ENCODE measurements at places on chromosomes 6 and 20. TPM values are rescaled to one million over a fixed set of nuclear protein-coding genes. Genes with fewer than 3 reads are reported as not detected.

Gene CLPSL1
- total RNA-seq = not detected

Gene MCCD1
- not detected for total RNA-seq

GRCh38 chr20:50113420-50114224 is 672 bp upstream of the UBE2V1 start:
- no peak for DNase-seq

- DNase-seq = no peak
Measured at GRCh38 chr6:41824571-41825569, 37.4 kb downstream of the TOMM6 start.

Gene TBC1D20
- total RNA-seq = 24.6 TPM

DNA sequence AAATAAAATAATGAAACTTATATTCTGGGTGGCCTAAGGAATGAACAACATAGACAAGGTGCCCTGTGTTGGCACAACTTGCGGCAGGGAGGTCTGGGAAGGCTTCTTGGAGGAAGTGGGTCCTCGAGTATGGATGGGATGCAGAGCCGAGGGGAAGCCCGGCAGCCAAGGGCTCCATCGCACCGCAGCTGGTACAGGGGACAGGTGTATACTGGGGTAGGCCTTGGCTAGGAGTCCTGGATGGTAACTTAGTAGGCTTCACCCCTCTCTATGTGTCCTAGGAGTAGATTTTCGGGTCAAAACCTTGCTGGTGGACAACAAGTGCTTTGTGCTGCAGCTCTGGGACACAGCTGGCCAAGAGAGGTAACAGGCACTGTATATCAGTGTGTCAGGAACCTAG is 28.0 kb downstream of the RAB44 start:
- no peak for DNase-seq

GRCh38 chr6:3139090-3139903 is 18.0 kb downstream of the TUBB2A start:
- no peak for DNase-seq

DNA sequence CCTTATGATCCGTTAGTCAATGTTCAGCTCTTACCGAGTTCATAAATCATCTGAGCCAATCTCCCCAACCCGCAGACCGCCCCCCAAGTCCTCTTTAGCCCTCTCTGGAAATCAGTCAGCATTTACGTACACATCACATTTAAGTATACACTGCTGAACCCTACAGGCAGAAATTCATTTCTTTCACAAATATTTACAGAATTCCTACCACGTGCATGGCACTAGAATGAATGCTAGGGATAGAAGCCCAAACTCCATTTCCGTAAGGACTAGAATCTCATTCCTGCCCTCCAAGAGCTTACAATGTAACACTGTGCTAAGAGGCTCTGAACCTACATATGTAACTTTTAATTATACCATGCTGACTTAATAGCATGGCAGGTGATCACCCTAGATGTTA is 1.8 kb downstream of the OSER1 start:
- DNase-seq = no peak

DNA sequence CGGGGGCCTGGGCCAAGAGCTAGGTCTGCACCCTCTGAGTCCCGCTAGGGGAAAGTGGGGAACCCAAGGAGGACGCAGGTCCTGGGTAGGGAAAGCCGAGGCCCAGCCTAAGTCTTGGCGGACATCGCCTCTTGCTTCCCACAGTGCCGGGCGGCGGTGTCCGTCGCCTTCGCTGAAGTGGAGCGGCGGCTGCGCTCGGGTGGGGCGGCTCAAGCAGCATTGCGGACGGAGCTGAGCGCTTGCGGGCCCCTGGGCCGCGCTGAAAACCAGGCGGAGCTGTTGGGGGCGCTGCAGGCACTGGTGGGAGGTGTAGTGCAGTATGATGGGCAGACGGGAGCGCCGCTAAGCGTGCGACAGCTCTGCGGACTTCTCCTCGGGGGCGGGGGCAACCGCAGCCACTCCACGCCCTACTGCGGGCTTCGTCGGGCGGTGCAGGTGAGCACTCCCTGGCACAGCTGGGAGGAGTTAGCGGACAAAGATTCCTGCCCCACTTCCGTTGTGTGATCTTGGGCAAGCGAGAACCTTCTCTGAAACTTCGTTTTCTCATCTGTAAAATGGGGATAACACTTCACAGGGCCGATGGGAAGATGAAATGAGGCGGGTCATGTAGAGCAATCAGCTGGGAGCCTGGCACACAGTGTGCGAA is 4.2 kb downstream of the PRSS16 start:
- peak; percentile 83 for DNase-seq

- DNase-seq = peak; percentile 79
Measured at GRCh38 chr6:28988536-28989311, 16.4 kb downstream of the ZNF311 start.

DNA sequence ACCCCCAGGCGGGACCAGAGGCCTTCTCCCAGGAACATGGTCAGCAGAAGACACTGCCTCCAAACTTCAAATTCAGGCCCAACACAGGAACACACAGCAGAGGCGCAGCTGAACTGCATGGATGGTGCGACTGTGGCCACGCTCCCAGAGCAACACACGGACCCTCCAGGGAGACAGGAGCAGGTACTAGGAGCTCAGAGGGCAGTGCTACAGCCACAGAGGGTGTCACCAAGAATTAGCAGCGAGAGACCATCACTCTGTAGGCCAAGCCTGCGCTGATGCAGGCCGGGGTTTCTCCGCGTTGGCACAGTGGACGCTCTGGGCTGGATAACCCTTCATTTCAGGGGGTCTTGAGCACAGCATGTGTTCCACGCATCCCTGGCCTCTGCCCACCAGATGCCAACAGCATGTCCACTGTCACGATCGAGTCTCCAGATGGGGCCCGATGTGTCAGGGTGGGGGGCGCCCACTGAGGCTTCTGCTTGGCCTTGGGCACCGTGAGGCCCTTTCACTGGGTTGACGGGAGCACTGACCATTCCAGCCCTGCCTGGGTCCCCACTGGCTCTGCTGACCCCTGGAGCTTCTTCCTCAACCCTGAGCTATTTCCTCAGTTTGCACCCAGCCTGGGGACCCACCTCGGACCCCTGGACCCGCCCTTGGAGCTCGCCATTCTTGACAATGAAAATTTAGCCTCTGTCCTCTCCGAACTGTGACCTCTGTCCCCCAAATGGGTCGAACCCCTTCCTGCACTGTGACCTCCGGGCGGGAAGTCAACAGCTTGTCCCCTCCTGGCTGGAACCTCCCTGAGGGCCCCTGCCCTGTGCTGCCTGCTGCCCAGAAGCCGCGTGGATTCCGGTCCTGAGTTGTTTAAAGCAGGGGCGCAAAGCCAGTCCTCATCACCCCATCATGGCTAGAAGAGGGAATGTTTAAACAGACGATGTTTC is 239.4 kb downstream of the DLL1 start:
- no peak for DNase-seq

Gene NRN1
- total RNA-seq = 7.4 TPM

Gene CCN5
- total RNA-seq = 8.1 TPM

- DNase-seq = no peak
Measured at GRCh38 chr20:57877131-57877824, 167.5 kb upstream of the PMEPA1 start.

DNA sequence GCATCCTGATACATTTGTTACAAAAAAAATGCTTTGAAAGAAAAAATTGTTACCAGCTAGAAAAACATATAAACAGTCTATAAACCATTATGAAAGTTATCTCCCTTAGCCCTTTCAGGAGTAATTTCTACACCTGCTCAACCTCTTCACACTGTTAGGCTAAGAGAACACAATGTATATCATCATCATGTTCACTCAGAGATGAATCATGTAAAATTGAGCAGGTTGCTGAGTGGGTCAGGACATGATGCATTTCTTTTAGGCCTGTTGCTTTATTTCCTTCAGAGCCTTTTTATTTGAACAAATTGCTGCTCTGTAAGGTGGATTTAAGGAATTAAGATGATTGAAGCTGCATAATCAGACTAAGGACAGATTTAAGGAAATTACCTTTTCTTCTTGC is 531.3 kb upstream of the MAN1A1 start:
- DNase-seq = no peak

GRCh38 chr20:50427719-50428083 is 82.5 kb upstream of the PTPN1 start:
- DNase-seq = no peak

GRCh38 chr20:62860391-62860923 is 1.2 kb downstream of the TCFL5 start:
- DNase-seq = no peak

DNA sequence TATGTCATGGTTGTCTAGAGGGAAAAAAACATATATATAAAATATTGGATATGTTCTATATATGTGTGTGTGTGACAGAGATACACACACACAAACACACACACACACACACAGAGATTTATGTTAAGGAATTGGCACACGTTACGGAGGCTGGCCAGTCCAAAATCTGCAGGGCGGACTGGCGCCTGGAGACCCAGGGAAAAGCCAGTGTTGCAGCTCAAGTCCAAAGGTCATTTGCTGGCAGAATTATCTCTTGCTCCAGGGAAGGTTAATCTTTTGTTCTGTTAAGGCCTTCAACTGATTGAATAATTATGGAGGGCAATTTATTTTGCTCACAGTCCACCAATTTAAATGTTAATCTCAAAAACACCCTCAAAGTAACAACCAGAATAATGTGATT is 37.5 kb upstream of the PDE7B start:
- no peak for DNase-seq

Gene PKIG
- total RNA-seq = 28.7 TPM

Gene SLC22A16
- not detected for total RNA-seq

Gene TTI1
- 25.1 TPM for total RNA-seq

DNA sequence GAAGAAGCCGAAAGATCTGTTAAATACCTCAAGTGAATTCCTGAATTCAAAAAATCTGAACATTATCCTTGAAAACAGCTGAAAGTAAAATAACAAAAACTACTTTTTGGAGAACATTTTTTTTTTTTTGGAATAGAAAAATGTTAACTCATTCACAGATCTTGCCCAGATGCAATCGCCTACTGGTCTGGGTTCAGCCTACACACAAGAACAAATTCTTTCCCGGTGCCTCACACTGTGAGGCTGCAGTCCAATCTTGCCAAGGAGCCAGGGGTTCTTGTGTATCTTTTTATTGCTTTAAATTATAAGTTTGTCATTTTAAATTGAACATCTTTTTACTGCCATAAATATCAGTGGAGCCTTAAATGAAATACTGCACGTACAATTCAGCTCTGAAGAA is 41.2 kb upstream of the TMEM200A start:
- DNase-seq = no peak

DNA sequence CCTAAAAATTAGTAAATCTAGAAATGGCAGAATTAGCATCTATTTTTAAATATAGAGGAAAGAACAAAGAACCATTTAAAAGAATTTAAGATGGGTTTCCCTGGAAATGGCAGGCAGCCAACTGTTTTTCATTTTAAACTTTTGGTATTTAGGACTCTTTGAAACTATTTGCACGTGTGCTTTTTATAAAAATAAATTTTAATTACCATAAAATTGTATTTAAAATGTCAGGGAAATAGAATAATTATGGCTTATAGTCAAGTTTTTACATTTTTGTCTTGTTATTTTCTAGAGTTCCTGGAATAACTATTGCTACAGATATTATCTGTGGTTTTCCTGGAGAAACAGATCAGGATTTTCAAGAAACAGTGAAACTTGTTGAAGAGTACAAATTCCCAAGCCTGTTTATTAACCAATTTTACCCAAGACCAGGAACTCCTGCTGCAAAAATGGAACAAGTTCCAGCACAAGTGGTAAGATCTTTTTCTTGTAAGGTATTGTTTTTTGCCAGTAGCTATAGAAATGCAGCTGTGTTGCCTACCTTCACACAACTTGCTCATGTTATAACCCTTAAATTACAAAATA is 528.7 kb upstream of the SOX4 start:
- no peak for DNase-seq

Data from NCI-H460 (cell line).